ENCODE measurements at places on chromosomes 12 and 14. TPM values are rescaled to one million over a fixed set of nuclear protein-coding genes. Genes with fewer than 3 reads are reported as not detected.
A peak's percentile ranks its signal among the peaks of the same experiment; 100 is the strongest.

The KRT77 gene
- total RNA-seq: not detected

The JPH4 gene
- not detected for total RNA-seq

The ITGA7 gene
- 217 TPM for total RNA-seq

The P2RX7 gene
- 0.32 TPM for total RNA-seq

GRCh38 chr12:95949477-95950206, 6.5 kb downstream of the AMDHD1 start:
- DNase-seq: no peak

GRCh38 chr12:57483466-57483865, 3.8 kb upstream of the ARHGAP9 start:
- no peak for DNase-seq

- DNase-seq: no peak
Measured at GRCh38 chr12:26276709-26277108, 81.3 kb downstream of the SSPN start.

DNA sequence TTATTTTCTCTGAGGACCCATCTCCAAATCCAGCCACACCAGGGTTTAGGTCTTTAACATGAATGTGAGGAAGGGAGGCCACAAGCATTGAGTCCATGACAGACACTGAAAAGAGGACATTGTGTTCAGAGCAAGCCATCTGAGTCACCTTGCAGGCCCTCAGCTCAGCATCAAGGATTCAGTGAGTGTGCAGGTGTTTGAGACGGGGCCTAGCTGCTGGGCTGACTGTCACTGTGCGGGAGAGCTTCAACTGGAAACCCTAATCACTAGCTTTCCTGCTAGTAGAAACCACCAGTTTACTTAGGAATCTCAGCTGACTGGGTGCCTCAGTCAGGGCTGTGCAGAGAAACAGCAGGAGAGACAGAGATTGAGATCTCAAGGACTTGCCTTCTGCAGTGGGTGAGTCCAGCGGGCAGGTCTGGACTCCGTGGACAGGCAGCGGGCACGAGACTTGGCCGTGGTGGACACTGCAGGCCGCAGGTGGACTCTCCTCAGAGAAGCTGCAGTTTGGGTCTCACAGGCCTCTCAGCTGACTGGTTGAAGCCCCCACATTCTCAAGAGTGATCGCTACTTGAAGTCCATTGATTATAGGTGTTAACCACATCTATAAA, 86.1 kb upstream of the DYNC1H1 start:
- DNase-seq: peak; percentile 70

- DNase-seq: peak; percentile 81
Measured at GRCh38 chr14:64612021-64612380, 62.2 kb downstream of the PPP1R36 start.

- DNase-seq: no peak
Measured at GRCh38 chr14:61813096-61813606, 50.9 kb downstream of the SNAPC1 start.

GRCh38 chr12:112710414-112710813, 81.1 kb upstream of the RPH3A start:
- no peak for DNase-seq

GRCh38 chr14:59160506-59160905, 28.0 kb upstream of the DAAM1 start:
- DNase-seq: no peak

- DNase-seq: no peak
Measured at GRCh38 chr14:93044556-93044955, 71.2 kb downstream of the ITPK1 start.

DNA sequence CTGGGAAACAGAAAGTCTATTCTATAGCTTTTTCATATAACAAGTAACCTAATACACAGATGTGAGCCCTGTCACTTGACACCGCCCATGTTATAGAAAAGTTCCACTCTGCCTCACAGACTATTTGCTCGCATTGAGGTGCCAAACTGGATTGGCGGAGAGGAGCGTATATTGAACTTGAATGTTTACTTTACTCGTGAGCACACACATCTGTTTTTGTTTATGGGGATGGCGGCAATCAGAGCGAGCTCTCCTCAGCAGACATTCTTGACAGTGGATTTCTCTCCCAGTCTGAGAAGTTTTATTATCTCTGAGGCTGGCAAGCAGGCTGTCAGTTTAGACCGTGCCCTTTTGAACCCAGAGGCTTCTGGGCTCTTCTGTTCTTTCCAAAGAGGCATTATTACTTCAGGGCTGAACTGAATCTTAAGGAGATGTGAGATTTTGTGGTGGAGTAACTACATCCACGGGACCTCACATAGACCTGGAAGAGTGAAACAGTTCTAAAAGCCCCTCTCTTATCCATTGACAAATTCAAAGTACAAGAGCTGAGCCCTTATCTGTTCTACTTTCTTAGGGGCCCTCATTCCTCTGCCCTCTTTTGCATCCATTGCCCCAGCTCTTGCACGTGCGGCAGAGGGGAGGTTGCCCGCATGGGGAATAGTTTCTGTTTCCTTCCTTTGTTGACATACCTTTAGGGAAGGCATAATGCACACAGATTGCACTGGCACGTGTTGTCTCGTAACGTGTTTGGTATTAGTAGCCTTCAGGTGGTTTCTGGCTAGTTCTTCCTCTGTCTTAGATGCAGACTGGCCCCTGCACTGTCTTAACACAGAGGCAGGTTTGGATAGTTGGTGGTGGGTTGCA, 68.2 kb downstream of the DRAM1 start:
- DNase-seq: no peak
